ENCODE measurements at places on chromosomes 4 and X.

GRCh38 chr4:80257851-80258250 lies 8.6 kb upstream of the FGF5 start:
- no peak for DNase-seq

GRCh38 chrX:46628460-46629371 lies 55.2 kb downstream of the CHST7 start:
- no peak for DNase-seq

DNA sequence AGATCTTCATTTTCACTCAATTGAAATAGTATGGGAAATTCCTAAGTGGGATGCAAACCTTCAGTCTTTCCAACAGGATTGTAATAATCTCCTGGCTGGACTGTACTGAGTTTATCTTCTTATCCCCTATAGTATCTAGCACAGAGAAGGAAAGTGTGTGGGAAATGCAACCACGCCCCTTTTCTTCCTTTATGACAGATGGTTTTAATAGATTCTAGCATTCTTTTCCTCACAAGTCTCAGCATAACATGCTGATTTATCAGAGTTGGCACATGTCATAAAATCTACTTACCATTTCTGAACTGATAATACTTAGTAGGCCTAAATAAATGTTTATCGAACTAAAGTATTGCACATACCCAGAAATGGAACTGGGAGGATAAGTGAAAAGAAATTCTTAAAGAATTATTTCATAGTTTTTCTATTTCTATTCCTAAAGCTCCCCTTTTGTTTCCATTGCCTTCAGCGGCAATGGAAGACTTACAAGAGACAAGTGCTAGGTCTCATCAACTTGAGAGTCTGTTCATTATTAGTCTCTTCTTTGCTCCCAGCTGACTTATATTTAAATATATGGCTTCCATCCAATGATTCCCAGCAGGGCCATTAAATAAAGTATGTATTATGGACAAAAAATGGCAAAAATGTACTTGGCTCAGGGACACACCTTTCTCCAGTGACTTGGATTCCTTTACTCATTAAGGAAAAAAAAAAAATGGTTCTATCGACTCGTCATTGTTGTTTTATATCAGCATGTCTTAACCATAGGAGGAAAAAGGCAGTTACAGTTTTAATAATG lies 484.5 kb downstream of the IL1RAPL1 start:
- DNase-seq = no peak

DNA sequence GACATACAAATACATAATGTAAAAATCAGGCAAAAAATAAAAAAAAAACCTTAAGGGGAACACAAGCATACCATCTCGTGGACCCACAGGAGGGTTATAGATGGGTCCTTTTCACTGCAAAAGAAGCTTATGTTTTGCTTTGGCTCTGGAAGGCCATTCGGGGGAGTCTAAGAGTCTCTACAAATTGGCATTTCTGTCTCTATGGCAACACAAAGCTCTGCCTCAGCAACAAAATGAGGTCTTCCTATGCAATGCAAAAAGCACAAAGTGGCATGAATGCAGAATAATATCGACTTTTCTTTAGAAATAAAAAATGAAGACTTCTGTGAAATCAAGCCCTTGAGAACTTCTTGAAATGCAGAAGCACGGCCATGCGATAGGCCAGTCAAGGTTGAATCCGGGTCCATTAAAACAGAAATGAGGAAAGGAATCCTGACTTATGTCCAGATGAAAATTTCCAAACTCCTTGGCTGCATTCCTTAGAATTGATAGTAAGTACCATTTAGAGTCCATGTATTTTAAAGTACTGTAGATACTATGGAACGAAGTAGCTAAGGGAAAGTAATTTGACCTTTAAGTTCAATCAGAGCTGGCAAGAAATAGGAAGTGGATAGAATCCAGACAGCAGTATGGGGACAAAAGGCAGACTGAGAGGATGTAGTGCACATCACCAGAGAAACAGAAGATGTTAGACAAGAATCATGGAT lies 63.7 kb upstream of the PDLIM3 start:
- no peak for DNase-seq

DNA sequence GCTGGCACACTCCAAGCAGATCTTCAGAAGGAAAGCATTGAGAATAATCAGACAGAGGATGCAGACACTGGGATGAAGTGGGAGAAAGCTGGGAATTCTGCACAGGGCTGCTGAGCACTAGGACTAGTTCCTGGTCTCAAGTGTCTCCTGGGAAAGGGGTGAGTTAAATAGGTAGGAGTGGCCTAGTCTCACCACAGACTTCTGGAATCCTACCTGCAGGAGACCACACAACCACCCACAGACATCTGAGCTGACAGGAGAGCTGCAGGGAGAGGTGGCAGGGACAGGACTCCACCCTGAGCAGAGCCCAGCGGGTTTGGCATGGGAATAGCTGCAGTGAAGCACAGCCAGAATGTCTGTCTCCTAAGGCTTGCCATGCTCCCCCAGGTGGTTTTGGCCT lies 95.1 kb upstream of the GALNTL6 start:
- DNase-seq = no peak

DNA sequence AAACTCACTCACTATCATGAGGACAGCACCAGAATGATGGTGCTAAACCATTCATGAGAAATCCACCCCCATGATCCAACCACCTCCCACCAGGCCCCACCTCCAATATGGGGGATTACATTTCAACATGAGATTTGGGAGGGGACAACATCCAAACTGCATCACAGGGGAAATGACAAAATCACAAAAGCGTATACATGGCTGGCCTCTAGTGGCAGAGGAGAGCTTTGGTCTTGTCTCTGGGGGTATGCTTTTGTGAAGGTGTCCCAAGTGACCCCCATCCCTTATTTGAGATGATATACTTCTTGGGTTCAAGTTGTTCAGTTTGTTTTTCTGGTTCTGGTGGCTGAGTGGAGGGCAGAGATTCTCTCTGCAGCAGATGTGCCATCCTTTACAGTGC lies 8.5 kb upstream of the SETD7 start:
- DNase-seq = no peak

DNA sequence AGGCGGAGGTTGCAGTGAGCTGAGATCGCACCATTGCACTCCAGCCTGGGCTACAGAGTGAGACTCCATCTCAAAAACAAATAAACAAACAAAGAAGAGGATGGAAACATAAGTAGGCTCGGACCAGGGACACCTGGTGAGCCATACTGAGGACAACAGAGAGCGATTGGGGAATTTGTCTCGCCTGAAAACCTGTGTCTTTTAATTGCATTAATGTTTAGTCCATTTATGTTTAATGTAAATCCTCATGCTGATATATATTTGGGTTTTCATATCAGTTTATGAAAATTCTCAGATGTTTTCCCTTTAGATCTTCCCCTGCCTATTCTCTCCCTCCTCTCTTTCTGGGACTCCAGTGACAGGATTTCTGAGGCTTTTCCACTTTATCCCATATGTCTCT lies 84.6 kb downstream of the EVC start:
- no peak for DNase-seq

GRCh38 chr4:89379511-89380044 lies 72.0 kb upstream of the GPRIN3 start:
- no peak for DNase-seq

DNA sequence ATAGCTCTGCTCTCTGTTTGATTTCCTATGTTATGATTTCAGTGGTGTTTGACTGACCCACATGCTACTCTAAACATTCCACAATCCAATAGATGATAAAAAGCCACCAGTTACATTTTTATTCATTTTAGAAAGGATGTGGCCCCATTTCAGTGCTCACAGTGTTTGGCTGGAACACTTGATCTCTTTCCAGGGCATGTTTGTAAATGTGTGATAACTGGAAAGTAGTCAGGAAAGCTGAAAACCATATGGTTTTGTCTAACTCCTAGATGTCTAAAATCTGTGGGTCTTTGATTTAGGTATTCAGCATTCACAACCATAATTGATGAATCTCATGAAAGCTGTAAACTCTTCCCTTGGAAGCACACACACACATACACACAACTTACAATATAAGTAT lies 904.9 kb upstream of the AGA start:
- no peak for DNase-seq

- DNase-seq = no peak
Observed at GRCh38 chrX:73647632-73648322, 84.8 kb downstream of the CHIC1 start.

GRCh38 chrX:479273-479981 lies 92.7 kb upstream of the PPP2R3B start:
- DNase-seq = no peak

DNA sequence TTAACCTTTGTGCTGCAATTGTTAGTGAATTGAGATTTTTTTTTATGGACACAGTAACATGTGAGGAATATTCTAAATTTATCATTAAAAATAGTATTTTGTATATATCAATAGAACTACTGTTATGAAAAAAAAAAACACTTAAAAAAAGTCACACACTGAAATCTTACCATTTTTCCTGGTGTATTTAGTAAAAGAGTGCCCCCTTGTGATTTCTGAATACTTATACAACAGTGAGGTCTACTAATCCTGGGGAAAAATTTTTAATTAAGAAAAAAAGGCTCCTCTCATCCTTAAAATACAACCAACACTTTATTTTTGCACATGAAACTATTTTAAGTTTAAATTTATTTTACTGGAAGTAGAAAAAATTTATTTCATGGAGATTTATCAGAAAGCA lies 56.4 kb upstream of the SPOCK3 start:
- no peak for DNase-seq

- DNase-seq = no peak
Observed at GRCh38 chrX:48626401-48627298, 29.4 kb downstream of the WDR13 start.

DNA sequence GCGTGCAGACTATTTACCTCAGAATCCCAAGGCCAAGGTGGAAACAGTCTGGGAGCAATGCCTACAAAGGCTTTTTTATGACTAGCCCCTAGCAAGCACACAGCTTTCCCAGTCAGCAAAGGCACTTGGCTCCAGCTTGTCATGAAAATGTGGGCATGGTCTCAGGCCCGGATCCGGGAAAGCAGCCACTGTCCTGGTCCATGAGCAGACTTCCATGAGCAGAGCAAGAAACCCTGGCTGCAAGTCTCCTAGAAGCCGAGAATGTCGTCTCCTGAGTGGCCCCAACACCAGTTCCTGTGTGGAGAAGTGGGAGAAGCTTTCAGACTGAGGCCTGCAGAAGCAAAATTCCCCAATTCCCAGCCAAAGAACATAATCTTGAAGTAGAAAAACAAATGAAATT lies 190.5 kb downstream of the MID1 start:
- no peak for DNase-seq

DNA sequence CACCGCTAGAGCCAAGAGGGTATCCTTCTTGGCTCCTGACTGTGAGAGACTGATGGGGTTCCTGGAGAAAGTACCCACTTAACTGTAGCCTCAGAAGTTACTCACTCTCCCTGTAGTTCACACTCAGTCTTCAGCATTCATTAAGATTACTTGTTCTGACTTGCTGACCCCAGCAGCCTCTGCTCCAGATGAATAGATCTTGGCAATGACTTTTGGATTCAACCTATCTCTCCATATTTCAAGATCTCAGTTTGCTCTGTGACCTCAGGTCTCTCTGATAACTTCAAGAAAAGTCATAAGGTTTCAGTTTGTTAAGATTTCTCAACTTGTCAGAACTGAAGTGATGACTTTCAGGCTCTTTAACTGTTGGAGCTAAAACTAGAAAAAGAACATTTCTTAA lies 825.6 kb downstream of the PCDH7 start:
- no peak for DNase-seq

DNA sequence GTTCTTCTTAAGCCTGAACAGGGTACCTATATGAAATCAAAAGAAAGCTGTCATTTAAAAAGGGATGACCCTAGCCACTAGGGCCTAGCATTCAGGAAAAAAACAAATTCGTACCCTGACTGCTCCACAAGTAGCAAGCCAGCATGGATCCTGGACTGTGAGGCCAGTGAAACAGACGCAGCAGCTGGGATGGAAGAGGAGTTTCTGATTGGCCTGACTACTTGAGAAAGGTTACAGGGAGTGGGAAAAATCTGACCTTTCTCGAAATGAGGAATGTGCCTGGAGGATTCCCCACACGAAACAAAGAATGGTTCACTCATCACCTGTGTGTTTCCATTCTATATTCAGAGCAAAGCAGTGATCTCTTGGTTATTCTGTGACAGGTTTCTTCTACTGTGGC lies 87.6 kb upstream of the JADE1 start:
- no peak for DNase-seq

- DNase-seq = no peak
Observed at GRCh38 chrX:123324625-123325024, 140.5 kb downstream of the GRIA3 start.

- no peak for DNase-seq
Observed at GRCh38 chr4:69060651-69061308, 35.5 kb upstream of the UGT2B7 start.

DNA sequence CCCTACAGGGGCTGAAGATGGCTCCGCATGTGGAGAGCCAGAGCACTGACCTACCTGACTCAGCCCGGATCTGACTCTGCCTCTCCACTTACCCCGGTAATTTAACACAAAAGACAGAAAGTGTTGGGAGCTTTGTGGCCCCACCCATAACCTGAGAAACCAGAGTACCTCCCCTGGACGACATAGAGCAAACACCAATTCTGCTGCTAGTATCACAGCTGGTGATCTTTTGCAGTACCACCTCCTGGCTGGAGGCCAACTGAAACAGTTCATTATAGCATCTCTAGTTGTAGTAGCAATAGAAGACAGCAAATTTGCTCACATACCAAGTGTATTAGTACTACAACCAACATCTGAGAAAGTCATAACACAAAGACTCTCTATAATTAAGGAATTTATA lies 443.9 kb downstream of the KLHL4 start:
- no peak for DNase-seq

DNA sequence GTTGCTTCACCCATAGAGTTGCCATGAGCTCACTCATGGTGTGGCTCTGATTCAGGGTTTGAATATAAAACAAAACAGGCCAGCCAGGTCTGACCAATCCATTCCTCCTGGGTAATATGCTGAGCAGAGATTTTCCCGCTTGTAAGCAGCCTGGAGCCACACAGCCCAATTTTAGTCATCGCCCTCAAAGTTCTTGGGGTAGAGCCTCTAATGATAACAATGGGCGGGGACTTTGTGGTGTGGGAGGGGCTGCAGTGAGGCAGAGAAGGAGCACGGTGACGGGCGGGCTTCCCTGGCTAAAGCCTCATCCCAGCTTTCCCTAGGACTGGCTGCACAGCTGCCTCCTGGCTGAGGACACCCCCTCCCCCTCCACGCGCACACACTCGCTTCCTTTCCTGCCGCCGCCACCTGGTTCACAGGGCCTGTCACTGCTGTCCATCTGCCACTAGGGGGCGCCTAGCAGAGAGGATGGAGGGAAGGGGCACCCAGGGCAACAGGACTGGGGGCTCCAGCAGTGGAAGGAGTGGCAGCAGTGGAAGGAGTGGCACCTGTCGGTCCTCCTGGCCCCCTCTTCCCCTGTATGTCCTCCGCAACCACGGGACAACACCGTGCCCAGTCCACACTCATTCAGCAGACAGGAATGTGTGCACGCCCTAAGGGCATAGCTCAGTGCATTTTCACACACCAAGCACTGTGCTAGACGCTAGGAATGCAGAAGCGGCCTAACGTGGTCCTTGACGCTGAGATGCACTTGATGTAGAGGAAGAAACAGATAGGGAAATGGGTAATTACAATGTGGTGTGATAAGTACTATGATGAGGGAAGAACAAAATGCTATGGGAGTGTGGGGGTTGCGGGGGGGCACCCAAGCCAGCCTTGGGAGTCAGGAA lies 26.8 kb downstream of the PRPS1 start:
- DNase-seq = no peak

GRCh38 chrX:130994671-130995070 lies 63.5 kb upstream of the ARHGAP36 start:
- DNase-seq = no peak

GRCh38 chr4:161005746-161006145 lies 1158.1 kb downstream of the FSTL5 start:
- no peak for DNase-seq

GRCh38 chr4:14400307-14400706 lies 602.0 kb upstream of the CPEB2 start:
- no peak for DNase-seq

GRCh38 chr4:88793475-88793874 lies 95.8 kb upstream of the NAP1L5 start:
- DNase-seq = no peak
